Urothelium cell line (cell line): ENCODE measurements at places on chromosomes 3 and 15.

GRCh38 chr3:196140224-196140623 lies 58.3 kb upstream of the TFRC start:
- no peak for DNase-seq

DNA sequence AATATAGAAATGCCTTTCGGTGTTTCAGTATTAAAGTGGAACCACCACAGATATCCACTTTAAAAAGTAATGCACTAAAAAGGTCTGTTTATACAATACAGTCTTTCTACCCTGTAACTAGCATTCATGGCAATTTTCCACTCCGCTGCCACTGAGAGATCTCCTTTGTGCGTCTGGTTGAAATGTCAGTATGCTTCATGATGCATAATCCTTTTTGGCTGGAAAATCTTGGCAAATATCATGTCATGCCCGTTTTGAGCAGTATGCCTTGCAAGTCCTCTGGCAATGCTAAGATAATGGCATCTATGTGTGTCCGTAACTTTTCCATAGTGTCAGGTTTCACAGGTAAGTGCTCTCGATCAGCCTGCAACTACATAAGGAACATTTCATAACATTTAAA lies 30.8 kb upstream of the ARF4 start:
- no peak for DNase-seq

DNA sequence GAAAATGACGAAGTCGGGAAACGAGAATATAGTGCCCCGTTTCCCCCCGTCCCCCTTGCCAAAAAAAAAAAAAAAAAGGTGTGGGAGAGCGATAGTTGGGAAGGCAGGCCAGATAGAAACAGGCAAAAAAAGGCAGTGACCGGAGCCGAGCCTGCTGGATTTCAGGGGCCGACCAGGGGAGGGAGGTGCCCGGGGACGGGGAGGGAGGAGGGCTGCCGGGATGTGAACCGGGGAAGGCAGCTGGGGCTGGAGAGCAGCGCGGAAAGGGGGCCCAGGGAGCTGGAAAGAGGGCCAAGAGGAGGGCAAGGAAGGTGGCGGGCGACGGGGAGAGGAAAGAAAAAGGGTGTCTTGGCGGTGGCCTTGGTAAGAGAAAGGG lies 837 bp downstream of the LRRN1 start:
- peak; percentile 41 for DNase-seq

DNA sequence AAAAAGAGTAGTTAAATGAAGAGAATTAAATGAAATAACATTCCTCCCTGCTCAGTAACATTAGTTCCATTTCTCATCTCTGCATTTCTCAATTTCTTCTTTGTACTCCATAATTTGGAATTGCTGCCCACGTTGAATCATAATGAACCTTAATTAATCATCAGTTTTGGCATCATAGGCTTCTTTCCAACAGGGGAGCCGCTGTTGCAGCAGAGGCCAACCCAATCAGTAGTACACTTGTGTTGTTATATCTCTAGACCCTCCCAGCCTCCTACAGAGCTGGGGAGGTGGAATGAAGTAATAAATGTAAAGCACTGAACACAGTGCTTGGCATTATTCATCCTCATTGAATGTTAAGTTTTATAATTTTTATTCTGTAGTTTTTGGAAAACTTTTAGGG lies 240.7 kb downstream of the CHST2 start:
- no peak for DNase-seq

GRCh38 chr3:32442766-32443165 lies 51.1 kb downstream of the CMTM7 start:
- no peak for DNase-seq

- peak; percentile 69 for DNase-seq
Measured at GRCh38 chr3:189710620-189711402, 79.6 kb downstream of the TP63 start.

DNA sequence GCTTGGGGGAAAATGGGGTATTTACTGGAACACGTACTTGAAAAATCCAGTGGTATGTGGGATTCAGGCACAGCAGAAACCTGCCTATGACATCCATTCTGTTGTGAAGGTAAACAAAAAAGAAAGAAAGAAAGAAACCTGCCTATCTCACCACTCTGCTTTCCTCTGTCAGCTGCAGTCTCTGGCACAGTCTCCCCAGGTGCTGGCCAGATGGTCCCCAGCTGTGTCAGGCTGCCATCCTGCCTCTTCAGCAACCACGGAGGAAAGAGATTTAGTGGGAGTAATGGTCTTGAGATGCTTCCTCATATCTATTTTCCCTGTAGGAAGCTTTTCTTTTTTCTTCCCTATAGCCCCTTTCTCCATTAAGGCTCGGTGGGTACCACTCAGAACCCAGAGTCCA lies 2.5 kb upstream of the PXYLP1 start:
- no peak for DNase-seq

GRCh38 chr3:27357665-27358258 lies 11.4 kb downstream of the NEK10 start:
- peak; percentile 54 for DNase-seq

DNA sequence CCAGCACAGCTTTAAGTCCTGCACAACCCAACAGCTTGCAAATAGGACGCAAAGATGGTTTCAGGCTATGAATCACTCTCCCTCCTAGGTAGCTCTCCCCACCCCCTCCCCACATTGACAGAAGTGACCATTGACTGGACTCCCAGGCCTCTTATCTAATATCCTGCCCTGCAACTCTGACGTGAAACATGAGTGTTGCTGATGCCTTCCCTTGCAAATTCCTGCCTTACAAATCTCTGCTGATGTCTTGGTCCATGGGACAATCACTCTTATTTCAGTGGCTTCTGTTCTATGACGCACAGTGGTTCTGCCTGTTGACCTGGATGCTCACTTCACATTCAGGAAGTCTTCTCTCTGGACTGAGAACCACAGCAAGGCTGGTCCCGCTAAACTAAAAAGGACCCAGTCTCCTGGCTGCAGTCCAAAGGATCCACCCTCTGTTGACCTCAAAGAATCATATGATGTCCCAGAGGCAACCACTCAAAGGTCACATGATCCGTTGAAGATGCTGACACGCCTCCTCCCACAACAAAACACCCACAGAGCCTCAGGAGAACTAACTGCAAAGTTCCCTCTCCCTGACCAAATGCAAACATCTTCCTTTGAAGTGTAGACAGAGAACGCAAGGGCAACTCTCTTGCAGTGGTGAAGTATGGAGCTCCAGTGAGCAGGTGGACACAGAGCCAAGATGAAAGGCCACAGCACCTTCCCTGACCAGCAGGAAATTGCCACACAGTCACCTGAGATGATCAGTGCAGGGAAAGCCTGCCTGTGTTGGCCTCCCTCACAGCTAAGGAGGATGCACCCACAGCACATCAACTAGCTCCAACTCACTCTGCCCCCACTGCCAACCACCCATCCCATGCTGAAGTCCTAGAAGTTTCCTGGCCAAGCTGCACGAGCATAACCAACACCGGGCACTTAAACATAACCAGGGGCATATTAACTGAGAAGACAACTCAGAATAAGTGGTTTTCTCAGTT lies 112.3 kb downstream of the ADAMTS17 start:
- no peak for DNase-seq

- DNase-seq, result peak; percentile 12
Measured at GRCh38 chr3:27279123-27279522, 90.1 kb downstream of the NEK10 start.

- DNase-seq, result no peak
Measured at GRCh38 chr15:75065851-75066509, 42.6 kb downstream of the PPCDC start.

GRCh38 chr3:149291178-149291577 lies 42.3 kb downstream of the TM4SF18 start:
- no peak for DNase-seq

DNA sequence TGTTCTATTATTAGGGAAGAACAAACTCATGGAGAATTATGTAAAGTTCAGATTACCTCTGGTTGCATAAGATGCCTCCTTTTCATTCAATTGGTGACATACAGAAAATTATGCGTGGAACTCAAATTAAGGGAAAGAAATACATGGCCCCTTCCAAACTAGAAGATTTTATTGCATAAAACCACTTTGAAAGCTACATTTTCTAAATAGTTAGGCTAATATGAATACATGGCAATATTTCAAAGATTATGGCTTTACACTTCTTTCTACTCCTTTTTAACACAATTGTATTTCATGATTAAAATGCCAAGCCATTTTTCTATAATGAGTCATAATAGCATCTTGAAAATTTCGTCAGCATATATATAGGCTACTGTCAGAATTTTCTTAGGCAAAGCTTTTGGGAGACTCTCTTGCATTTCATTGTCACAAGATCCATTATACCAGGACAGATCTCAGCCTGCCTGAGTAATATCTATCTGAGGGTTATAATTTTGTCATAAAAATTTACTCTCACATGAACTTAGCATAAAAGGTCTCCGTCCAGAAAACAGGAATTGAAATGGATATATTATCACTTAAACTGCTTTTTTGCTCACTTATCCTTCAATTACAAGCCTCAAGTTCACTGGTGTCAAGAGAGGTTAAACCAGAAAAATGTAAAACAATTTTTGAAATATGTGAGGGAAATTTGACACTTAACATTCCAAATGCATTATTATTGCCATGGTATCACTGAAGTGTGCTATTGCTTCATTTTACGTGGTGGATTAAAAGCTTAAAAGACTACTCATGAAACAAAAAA lies 37.1 kb downstream of the CPA3 start:
- DNase-seq, result peak; percentile 10

- no peak for DNase-seq
Measured at GRCh38 chr3:151329363-151329762, at the start of gene P2RY13. P2RY13 (minus strand) TSS chr3:151329549; CDS start chr3:151329528, 21 bp downstream.

GRCh38 chr3:11381563-11381962 lies 109.4 kb downstream of the ATG7 start:
- DNase-seq, result no peak

- DNase-seq, result no peak
Measured at GRCh38 chr15:88654430-88655102, 15.8 kb downstream of the ISG20 start.

DNA sequence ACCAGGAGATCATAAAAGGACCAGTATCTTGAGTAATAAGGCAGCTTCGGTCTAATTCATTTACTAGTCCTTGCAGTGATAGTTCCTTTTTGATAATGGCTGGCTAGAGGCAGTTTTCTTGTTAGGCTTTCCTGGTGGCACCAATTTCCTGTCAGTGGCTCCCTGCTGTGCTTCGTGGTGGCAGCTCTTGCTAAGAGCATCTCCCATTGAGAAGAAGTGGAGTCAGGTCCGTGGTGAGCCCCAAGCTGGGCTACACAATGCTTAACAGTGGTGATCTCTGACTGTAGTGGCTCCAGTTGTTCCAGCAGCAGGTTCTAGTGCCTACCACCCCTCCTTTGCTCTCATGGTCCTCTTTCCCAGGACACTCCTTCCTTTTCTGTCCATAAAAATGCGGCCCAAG lies 111.2 kb downstream of the RAP2B start:
- DNase-seq, result no peak

GRCh38 chr3:114329823-114330222 lies 36.0 kb downstream of the TIGIT start:
- no peak for DNase-seq

DNA sequence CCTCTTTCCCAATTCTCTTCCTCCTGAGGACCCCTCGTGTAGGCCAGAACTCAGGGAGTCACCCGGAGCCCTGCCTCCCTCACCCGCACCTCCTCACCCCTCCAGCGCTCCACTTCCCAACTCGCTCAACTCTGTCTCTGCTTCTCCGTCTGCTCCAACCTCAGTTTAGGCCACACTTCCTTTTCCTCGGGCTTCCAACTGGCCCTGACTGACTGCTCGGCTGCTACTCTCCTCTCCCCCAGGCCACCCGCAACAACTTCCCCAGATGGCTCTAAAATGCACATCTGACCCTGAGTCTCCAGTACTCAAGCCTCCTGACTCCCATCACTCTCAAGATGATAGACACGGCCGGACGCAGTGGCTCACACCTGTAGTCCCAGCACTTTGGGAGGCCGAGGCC lies 23.6 kb downstream of the TMEM44 start:
- DNase-seq, result no peak

- no peak for DNase-seq
Measured at GRCh38 chr3:23981955-23982354, 36.9 kb downstream of the NR1D2 start.

DNA sequence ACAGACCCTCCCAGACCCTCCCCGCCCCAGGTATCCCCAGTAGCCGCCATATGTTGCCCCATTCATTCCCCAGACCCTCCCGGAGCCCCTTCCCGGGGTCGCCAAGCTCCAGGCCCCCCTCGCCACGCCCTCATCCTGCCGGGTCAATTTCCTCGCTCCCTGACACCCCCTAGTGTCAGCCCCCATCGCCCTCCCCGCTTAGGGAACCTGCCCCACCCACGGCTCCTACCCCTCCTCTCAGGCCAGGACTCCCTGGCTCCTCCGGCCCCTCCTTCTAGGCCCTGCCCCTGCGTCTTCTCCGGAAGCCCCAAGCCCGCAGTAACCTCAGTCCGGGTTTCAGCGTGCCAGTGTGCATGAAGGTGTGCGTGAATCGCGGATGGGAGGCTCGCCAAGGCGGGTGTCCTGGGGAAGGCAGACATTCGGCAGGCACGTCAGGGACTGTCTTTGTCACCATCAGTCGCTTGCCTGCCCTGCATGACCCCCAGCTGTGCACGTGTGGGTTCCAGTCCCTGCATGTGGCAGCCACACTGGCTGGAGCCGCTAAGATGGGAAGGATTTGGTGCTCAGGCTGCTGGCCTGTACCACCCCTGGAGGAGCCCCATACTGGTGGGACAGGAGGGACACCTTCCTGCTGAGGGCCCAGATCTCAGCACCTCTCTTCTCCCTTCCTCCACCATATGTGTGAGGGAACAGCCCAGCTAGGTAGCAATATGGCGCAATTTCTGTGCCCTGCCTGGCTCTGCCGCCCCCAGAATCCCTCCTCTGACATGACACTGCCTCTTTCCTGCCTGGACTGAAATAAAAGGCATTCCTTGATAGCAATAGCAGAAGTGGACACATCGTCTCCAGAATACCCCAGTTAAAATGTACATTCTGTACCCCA lies 693 bp downstream of the DISP2 start:
- peak; percentile 62 for DNase-seq

GRCh38 chr3:103494011-103494410 lies 1059.2 kb downstream of the ZPLD1 start:
- no peak for DNase-seq

DNA sequence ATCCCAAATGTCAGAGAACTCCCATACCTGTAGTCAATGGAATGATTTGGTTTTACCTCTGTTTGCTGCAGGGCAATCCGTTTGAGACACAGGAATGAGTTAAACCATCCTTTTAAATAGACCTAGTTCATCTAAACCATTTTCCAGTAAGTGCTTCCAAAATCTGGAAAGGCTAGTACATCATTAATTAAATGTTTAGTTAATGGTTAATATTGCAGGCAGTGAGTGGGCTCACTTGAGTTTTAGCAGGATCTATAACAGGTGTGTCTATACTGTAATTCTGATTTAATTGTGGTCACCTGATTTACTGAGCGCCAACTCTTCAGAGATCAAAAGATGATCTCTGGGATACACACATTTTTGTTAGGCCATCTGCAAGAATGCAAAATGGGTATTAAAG lies 353.9 kb upstream of the ROPN1 start:
- DNase-seq, result no peak

DNA sequence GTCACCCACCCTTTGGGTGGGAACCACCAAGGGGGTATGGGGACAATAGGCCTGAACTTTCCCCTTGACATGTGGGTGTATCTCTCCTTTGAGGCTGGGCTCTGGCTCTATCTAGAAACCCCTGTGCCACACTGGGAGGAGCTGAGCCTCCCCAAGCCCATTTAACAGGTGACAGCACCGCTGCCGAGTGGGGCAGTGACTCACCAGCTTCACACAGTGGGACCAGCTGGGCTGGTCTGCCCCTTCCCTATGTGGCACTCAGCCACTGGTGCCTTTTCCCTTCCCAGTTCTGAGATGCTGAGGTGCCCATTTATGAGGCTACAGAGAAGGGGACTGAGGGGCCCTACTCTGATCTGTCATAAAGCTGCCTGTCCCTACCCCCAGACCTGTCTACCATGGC lies 5.1 kb downstream of the PSTPIP1 start:
- DNase-seq, result no peak
